Karpas-422 (cell line): ENCODE measurements at places on chromosomes 16 and 17.

DNA sequence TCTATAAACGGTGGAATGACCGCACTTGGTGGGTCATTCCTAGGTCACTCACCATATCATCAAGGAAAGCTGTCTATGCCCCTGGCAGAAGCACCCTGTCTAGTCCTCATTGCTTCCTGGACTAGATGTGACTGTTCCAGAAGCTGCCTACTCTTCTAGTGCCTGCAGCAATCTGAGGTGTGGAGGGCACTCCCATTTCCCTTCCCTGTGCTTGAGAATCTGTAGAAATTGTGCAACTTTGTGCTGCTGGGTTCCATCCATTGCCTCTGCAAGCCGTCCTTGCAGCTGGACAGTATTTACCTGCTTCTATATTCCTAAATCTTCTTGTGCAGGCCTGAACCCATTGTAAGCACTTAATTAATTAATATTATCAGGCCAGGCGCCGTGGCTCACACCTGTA is 52.1 kb downstream of the CACNG3 start:
- H3K27ac ChIP-seq = no peak overlapping the region
- no peak for DNase-seq
- H3K36me3 ChIP-seq = no peaks in the 10 kb centered on the region

- 0 out of 2 replicates have a peak, but pooled peaks cover 3% of the 10 kb centered on the region for H3K27me3 ChIP-seq
- H3K4me3 ChIP-seq = no peak overlapping the region
- peak; percentile 49 for DNase-seq
- peaks cover 16% of the 10 kb centered on the region for H3K4me1 ChIP-seq
- no peak overlapping the region for H3K27ac ChIP-seq
- H3K36me3 ChIP-seq = no peaks in the 10 kb centered on the region
These were observed 2.2 kb upstream of the CMIP start for GRCh38 chr16:81442220-81442915.

GRCh38 chr17:67413388-67413787 is 36.3 kb downstream of the PITPNC1 start:
- DNase-seq = no peak
- no peaks in the 10 kb centered on the region for H3K4me1 ChIP-seq
- no peak overlapping the region for H3K27ac ChIP-seq
- H3K27me3 ChIP-seq = no peaks in the 10 kb centered on the region
- H3K4me3 ChIP-seq = no peak overlapping the region

DNA sequence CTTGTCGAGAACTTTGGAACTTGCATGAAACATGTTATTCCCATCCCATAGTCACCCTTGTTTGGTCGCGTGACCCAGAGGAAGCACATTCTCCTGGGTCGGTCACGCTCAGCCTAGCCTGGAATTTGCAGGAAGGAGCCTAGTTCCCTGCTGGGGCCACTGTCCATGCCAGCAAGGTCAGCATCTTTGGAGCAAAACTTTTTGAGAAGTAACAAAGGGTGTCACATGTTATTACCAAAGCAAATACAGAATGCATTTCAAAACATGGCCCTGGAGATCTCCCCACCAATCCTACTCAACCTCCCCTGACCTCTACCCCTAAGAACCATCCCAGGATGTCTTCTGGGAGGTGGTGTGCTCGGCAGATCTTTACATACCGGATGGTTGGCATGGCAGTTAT is 26.2 kb upstream of the IRF8 start:
- no peaks in the 10 kb centered on the region for H3K4me1 ChIP-seq
- DNase-seq = no peak
- H3K4me3 ChIP-seq = no peak overlapping the region
- no peak overlapping the region for H3K27ac ChIP-seq

- H3K36me3 ChIP-seq = no peaks in the 10 kb centered on the region
- H3K27me3 ChIP-seq = no peaks in the 10 kb centered on the region
- no peaks in the 10 kb centered on the region for H3K4me1 ChIP-seq
- no peak for DNase-seq
- H3K27ac ChIP-seq = no peak overlapping the region
These were observed 23.4 kb downstream of the DCAF7 start for GRCh38 chr17:63573634-63574033.

GRCh38 chr16:5001986-5002385 is 31.7 kb downstream of the NAGPA start:
- H3K4me1 ChIP-seq = no peaks in the 10 kb centered on the region
- H3K27me3 ChIP-seq = no peaks in the 10 kb centered on the region
- H3K27ac ChIP-seq = no peak overlapping the region
- no peaks in the 10 kb centered on the region for H3K36me3 ChIP-seq
- H3K4me3 ChIP-seq = no peak overlapping the region
- no peak for DNase-seq

GRCh38 chr16:2983706-2984136 is 3.5 kb upstream of the PKMYT1 start:
- peak; percentile 87 for DNase-seq
- peaks cover 35% of the 10 kb centered on the region for H3K4me1 ChIP-seq
- H3K4me3 ChIP-seq = peak overlapping the region; percentile 57; the same call in 1 of the 2 replicates
- no peaks in the 10 kb centered on the region for H3K27me3 ChIP-seq
- H3K27ac ChIP-seq = no peak overlapping the region

DNA sequence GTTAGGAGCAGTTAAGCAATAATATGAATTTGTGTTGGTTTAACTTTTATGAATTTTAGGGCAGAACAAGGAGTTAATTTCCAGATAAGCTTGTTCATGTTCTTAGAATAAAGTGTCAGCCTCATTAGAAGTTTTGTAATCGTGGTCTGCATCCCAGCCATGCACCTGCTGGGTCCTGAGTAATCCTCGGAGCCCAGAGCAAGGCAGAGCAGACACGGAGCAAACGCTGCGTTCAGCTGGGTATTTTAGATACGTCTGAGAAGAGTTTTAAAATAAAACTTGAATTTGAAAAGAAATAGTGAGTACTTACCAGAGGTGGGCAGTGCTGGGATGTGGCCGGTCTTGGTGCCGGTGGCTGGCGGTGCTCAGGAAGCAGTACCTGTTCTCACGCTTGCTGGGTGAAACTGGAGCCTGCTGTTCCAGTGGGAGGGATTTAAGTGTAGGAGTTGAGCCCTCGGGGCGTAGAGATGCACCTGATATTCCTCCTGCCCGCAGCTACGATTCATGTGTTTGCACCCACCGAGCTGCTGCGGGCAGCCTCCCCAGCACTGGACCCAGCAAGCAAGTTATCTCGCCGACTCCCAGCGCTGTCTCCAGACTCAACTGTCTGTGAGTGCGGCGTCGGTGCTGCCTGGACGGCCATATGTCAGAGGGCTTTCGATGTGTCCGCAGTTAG is at the start of gene ZNF750:
TSS of gene ZNF750 (minus strand) at position 406 of the 676 bp plus-strand sequence. CDS start 7,568 bp downstream, outside the sequence.
- no peaks in the 10 kb centered on the region for H3K36me3 ChIP-seq
- no peak within 1 kb of the TSS for H3K4me3 ChIP-seq
- H3K27ac ChIP-seq = no peak within 1 kb of the TSS
- no peaks in the 10 kb centered on the region for H3K27me3 ChIP-seq
- no peaks in the 10 kb centered on the region for H3K4me1 ChIP-seq
- no peak for DNase-seq

- H3K4me1 ChIP-seq = no peaks in the 10 kb centered on the region
- no peak overlapping the region for H3K4me3 ChIP-seq
- no peaks in the 10 kb centered on the region for H3K36me3 ChIP-seq
- H3K27me3 ChIP-seq = no peaks in the 10 kb centered on the region
- no peak for DNase-seq
These were observed 105.5 kb downstream of the TNFRSF13B start for GRCh38 chr17:16866436-16866835.

DNA sequence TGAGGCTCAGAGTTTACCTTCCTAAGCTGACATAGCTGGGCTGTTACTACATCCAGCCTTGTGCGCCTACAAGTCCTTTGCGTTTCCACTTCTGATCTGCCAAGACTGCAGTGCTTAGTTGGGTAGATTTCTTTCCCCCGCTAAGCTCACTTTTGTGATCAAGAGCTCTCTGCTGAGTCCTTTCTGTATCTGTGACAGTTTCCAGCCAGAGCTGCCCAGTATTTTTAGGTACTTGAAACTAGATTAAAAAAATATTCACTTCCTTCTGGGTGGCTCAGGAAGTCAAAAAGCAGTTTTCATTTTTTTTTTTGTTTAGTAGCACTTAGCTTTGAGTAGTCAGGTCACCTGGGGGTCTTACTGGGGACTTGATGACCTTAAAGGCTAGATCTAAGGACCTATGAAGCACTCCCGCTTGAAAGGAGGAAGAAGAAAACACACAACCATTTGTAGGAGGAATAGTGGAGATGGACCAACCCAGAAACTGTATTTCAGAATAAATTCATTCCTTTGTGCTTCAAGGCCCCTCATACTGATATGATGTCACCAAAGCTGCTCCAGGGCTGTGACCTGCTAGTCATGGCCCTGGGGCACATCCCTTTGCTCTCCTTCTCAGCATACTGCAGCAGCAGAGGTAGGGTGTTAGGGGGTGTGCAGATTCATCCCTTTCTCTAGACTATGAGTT is 75.6 kb upstream of the HNF1B start:
- H3K36me3 ChIP-seq = no peaks in the 10 kb centered on the region
- no peaks in the 10 kb centered on the region for H3K27me3 ChIP-seq
- peak overlapping the region; percentile 36 for H3K4me3 ChIP-seq
- peak overlapping the region; percentile 100 for H3K27ac ChIP-seq

DNA sequence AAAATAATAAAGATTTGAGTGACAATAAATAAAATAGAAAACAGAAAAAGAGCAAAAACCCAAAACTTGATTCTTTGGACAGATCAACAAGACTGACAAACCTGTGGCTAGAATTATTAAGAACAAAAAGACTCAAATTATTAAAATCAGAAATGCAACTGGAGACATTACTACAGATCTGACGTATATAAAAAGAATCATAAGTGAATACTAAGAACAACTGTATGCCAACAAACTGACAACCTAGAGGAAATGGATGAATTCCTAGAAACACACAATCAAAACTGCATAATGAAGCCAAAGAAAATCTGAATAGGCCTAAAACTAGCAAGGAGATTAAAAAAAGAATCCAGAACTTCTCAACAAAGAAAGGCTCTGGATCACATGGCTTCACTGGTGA is 47.4 kb downstream of the NETO2 start:
- H3K27me3 ChIP-seq = no peaks in the 10 kb centered on the region
- no peak overlapping the region for H3K4me3 ChIP-seq
- peaks cover 36% of the 10 kb centered on the region; the same call in 1 of the 2 replicates for H3K36me3 ChIP-seq
- DNase-seq = no peak
- peaks cover 6% of the 10 kb centered on the region for H3K4me1 ChIP-seq

DNA sequence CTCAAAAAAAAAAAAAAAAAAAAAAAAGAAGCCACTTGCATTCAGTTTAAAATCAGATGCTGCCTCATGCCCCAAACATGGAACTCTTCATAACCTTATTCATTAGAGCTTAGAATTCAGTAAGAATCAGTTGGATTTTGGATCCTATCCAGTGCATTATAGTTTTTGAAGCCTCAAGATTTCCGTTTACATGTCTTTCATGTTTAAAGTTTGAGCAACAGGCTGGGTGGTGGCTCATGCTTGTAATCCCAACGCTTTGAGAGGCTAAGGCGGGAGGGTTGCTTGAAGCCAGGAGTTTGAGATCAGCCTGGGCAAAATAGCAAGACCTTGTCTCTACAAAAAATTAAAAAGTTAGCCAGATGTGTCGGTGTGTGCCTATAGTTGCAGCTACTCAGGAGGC is 55.0 kb downstream of the SNTB2 start:
- no peak overlapping the region for H3K4me3 ChIP-seq
- H3K36me3 ChIP-seq = peaks cover 7% of the 10 kb centered on the region; the same call in 1 of the 2 replicates
- H3K27ac ChIP-seq = no peak overlapping the region
- no peaks in the 10 kb centered on the region for H3K27me3 ChIP-seq

DNA sequence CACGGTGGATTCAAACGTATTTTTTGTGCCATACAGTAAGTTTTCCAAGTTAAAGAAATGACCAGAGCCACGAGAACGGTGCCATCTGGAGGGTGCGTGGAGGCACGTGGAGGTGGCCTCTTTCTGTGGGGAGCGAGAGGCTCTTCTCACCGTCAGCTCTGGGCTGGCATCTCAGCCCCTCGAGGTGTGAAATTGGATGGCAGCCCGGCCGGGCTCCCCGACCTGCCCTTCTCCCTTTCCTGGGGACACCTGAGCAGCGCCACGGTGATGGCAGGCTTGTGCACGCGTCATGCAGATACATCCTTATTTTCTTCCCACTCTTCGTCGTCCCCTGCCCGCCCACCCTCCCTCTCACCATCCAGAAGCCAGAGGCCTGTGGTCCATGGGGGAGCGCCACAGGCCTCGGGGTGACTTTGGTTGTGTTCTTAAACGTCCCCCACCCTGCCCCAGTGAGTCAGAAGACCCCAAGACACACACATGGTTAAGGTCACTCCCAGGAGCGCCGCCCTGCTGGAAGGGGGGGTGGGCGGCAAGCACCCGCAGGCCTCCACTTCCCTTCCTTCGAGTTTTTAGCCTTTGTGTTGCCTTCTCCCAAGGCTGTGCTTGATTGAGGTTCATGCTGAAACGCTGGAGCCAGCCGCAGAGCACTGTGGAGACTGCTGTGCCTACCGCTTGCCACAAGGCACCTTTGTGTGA is 109.4 kb downstream of the BANP start:
- H3K27me3 ChIP-seq = no peaks in the 10 kb centered on the region

DNA sequence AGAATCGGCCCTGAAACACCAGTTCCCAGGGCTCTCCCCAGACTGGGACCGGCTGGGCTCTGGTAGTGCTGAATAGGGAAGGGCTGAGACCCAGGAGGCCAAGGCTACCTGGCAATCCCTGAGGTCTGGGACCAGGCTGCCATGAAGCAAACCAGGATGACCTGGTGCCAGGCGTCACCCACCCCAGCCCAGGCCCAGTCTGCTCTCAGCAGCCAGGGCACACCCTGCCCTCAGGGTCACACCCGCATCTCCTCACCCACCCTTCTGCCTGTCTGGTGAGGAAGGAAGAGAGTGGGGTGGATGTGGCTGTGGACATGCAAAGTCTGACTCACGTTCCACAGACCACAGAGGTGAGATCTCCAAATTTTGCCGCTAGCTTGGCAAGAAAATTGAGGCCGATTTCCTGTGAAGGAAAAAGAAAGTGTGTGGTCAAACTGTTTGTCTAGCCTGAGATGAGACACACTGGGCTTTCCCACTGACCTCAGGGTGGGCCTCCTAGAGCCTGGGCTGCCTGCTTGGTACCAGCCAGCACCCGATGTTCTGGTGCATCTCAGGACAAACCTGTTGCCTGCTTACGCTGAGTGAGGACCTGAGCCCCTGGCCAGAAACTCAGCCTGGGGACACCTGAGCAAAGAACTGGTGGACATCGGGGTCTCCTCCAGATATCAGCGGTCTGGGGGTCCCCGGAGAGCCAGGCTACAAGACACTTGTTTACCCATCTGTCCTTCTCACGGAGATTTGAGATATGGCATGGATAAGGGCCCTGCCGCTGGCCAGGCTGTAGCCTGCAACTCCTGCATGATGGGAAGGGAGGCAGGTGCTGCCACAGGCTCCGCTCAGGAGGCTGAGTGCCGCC is 6.3 kb upstream of the RAB37 start:
- no peaks in the 10 kb centered on the region; the same call in 1 of the 2 replicates for H3K4me1 ChIP-seq
- no peak for DNase-seq

DNA sequence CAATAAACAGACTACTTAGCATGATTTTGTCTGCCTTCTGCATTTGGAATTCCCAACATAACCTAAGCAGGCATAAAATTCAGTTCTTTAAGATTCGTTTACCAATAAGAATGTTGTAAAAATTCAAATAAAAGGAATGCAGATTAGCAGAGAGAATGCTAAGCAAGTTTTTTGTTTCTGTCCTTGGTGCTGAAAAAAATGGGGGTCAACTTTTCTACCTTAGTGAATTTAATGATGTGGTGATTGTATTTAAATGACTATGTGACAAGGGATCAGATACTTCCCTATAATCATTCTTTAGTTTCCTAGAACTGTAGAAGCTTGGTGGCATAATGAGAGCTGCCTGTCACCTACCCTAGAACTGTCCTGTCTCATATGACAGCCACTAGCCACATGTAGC is 159.5 kb downstream of the RBFOX1 start:
- no peak overlapping the region for H3K27ac ChIP-seq
- H3K36me3 ChIP-seq = no peaks in the 10 kb centered on the region
- H3K4me3 ChIP-seq = no peak overlapping the region
- H3K27me3 ChIP-seq = no peaks in the 10 kb centered on the region

GRCh38 chr17:66915792-66916191 is 48.7 kb upstream of the CACNG4 start:
- H3K4me1 ChIP-seq = no peaks in the 10 kb centered on the region
- no peak overlapping the region for H3K27ac ChIP-seq
- H3K36me3 ChIP-seq = no peaks in the 10 kb centered on the region
- no peak overlapping the region for H3K4me3 ChIP-seq
- DNase-seq = no peak
